ENCODE measurements at places on chromosomes 16 and 17.

- DNase-seq = no peak
Observed at GRCh38 chr16:49800876-49801275, 55.0 kb downstream of the ZNF423 start.

- DNase-seq = no peak
Observed at GRCh38 chr17:74822939-74823367, 36.7 kb downstream of the GRIN2C start.

GRCh38 chr16:10154389-10154788, 27.8 kb downstream of the GRIN2A start:
- no peak for DNase-seq

- no peak for DNase-seq
Observed at GRCh38 chr17:74759941-74760340, 11.5 kb downstream of the NHERF1 start.

All from GM12864 (cell line).